ENCODE measurements at places on chromosomes 11 and 22.

DNA sequence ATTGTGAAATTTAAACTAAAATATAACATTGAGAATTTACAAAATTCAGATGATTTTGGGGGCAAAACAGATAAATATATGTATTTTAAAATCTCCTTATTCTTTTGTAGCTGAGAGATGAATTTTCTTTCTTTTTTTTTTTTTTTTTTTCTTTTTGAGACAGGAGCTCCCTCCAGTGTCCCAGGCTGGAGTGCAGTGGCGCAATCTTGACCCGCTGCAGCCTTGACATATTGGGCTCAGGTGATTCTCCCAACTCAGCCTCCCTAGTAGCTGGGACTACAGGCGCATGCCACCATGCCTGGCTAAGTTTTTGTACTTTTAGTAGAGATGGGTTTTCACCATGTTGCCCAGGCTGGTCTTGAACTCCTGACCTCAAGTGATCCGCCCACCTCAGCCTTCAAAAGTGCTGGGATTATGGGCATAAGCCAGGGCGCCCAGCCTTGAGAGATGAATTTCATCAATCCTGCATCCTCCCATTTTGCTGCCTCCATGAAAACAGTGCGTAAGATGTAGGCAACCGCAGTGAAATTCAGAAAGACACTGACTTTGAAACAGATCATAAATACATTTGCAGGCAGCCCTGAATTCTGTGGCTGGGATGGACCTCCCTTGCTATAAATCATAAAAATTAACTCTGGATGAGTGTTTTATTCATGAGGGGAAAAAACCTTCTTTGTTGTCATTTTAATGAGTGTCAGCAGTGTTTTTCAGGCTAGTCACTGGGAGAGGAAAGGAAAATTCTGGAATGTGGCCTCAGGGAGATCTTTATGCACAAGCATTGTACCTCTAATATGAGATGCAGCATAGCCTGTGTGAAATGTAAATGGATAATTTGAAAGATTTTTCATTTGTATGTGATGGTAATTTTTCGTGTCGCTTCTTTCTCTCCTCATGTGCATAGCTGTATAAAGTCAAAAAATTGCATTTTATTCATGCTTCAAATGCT lies 14.4 kb downstream of the ELMOD1 start:
- no peak for DNase-seq

DNA sequence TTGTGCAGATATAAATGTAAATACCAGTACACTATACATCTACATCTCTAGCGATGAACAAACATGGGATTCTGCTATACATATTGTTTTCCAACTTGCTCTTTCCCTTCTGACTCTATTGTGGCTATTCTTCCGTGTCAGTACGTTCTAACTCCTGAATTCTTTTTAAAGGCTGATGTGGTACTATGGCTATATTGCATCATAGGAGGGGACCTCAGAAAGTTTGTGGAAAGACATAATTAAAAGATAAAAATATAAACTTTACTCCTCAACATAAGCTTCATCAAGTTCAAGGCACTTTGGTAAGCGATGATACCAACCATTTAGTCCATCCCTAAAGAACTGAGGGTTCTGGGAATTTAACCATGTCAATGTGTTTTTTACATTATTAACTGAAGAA lies 72.8 kb downstream of the LDLRAD3 start:
- DNase-seq, result no peak

GRCh38 chr11:68153742-68154141 lies 32.6 kb upstream of the CHKA start:
- DNase-seq, result no peak

GRCh38 chr11:110410651-110411050 lies 19.1 kb upstream of the FDX1 start:
- no peak for DNase-seq

- peak; percentile 41 for DNase-seq
These were observed 761.9 kb downstream of the DLG2 start for GRCh38 chr11:84865257-84865656.
